A549 treated with DMSO at 1 μM for 4 hours (cell line): ENCODE measurements at places on chromosomes 11 and 22. TPM values are rescaled to one million over a fixed set of nuclear protein-coding genes. Genes with fewer than 3 reads are reported as not detected.

Gene SDHAF2
- total RNA-seq: 36.8 to 52.5 TPM (median 44.7 TPM) in 5 replicates

Gene OSM
- 0.08 TPM in 1 of 5 replicates, not detected in the others for total RNA-seq

Gene MMP8
- total RNA-seq: not detected in 5 replicates

Gene SESN3
- 0.11 to 0.21 TPM (median 0.16 TPM) in 5 replicates for total RNA-seq

Gene REXO2
- total RNA-seq: 92.0 to 99.1 TPM (median 97.8 TPM) in 5 replicates

Gene GRM5
- total RNA-seq: not detected in 5 replicates

Gene OR8D4
- not detected in 5 replicates for total RNA-seq

Gene VSTM5
- 0.07 TPM in 1 of 5 replicates, not detected in the others for total RNA-seq

Gene PACSIN3
- total RNA-seq: 27.0 to 34.5 TPM (median 30.0 TPM) in 5 replicates

Gene ACR
- total RNA-seq: 0.06 TPM in 2 of 5 replicates, not detected in the others

Gene APOL5
- total RNA-seq: not detected in 5 replicates

Gene PNPLA3
- total RNA-seq: 0.80 to 1.3 TPM (median 0.94 TPM) in 5 replicates

Gene TSKU
- 156 to 215 TPM (median 192 TPM) in 5 replicates for total RNA-seq

Gene PC
- 27.2 to 35.0 TPM (median 31.3 TPM) in 5 replicates for total RNA-seq

Gene HMOX1
- 704 to 935 TPM (median 733 TPM) in 5 replicates for total RNA-seq

Gene FAT3
- total RNA-seq: 0.37 to 0.94 TPM (median 0.65 TPM) in 5 replicates

Gene MUC5AC
- total RNA-seq: 2.3 to 5.4 TPM (median 4.6 TPM) in 5 replicates

Gene BIK
- total RNA-seq: 0.61 to 1.5 TPM (median 0.91 TPM) in 5 replicates

Gene PDGFD
- 7.9 to 10.8 TPM (median 8.6 TPM) in 5 replicates for total RNA-seq

Gene SNAP29
- total RNA-seq: 14.2 to 20.6 TPM (median 18.7 TPM) in 5 replicates

Gene VPREB1
- not detected in 5 replicates for total RNA-seq

Gene CDCA5
- 60.5 to 75.2 TPM (median 71.6 TPM) in 5 replicates for total RNA-seq

Gene TSSK2
- 0.07 TPM in 1 of 5 replicates, not detected in the others for total RNA-seq

Gene PATE1
- not detected in 5 replicates for total RNA-seq

Gene DERL3
- total RNA-seq: 0.43 to 0.69 TPM (median 0.47 TPM) in 5 replicates

Gene RASL10A
- 0.10 to 0.46 TPM (median 0.28 TPM) in 4 of 5 replicates, not detected in the other for total RNA-seq

Gene TUB
- total RNA-seq: 6.9 to 9.0 TPM (median 8.9 TPM) in 5 replicates

Gene RFPL2
- 0.10 to 0.20 TPM (median 0.19 TPM) in 4 of 5 replicates, not detected in the other for total RNA-seq

Gene RCOR2
- total RNA-seq: 0.96 to 1.3 TPM (median 1.00 TPM) in 5 replicates

Gene UPK3A
- total RNA-seq: not detected in 5 replicates

Gene CNGA4
- total RNA-seq: 0.07 to 0.10 TPM (median 0.08 TPM) in 3 of 5 replicates, not detected in the others

Gene SERHL2
- total RNA-seq: 0.13 to 0.28 TPM (median 0.18 TPM) in 4 of 5 replicates, not detected in the other

Gene TMPRSS4
- 0.13 TPM in 1 of 5 replicates, not detected in the others for total RNA-seq
